ENCODE measurements at places on chromosomes 3 and 15. TPM values are rescaled to one million over a fixed set of nuclear protein-coding genes. Genes with fewer than 3 reads are reported as not detected.

- DNase-seq, result no peak
Measured at GRCh38 chr3:172679599-172679998, 31.3 kb downstream of the NCEH1 start.

CD86 gene
- polyA plus RNA-seq, result 2.3 TPM

DNA sequence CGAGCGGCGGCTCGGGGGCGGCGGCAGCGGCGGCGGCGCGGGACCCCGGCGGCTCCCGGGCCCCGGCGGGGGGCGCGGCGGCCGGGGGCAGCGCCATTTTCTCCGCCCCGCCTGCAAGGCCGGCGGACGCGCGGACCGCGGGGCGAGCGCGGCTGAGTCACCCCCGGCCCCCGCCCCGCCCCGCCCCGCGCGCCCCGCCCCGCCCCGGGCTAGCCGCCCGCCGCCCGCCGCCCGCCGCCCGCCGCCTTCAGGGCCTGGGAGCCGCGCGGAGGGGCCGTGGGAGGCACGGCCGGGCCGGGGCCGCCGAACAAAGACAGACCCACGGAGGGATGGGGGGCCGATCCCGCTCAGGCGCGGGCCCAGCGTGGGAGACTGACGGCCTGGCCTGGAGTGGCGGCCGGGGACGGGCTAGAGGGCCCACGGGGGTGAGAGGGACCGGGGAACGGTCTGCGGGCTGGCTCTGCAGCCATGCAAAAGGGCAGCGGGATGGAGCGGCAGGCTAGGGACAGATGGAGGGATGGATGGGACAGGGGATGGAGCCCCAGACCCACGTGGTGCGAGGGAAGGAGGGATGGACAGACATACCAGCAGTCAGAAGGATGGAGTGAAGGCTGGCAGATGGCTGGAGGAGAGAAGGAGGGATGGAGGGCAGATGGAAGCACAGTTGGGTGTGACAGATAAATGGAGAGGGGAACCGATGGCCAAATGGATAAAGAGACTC lies at the start of gene EIF4E3:
TSS of gene EIF4E3 (minus strand) at position 132 of the 721 bp plus-strand sequence. CDS start at position 97, 35 bp downstream.
- DNase-seq, result no peak

DNA sequence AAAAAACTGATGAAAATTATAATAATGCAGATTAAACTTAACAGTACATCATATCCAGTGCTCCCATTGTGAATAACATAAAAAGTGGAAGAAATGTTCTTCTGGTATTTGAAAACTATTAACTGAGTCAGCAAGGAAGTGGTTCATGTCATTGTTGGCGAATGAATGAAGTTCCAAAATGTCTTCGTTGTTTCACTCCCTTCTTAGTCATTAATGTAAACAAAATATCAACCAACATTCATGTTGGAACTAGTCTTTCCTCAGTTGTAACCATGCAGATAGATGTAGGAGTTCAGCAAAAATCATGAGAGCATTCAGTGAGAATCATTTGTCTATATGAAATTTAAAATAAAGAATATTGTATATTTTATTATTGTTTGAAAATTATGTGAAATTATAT lies 44.1 kb upstream of the ICE2 start:
- DNase-seq, result no peak

DNA sequence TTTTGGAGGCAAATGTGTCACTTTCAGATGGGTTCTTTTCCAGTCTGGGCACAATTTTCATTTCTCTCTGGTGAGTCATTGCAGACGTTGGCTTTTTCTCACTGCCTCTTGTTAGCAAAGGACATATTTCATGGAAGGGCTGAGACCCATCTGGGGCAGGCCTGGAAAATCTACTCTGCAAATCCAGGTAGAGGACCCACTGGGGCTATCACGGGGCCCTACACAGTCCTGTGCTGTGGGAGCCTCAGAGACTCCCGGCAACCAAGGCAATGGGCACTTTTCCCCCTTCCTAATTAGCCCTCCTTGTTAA lies 58.0 kb downstream of the HRH1 start:
- DNase-seq, result no peak

GRCh38 chr3:184724699-184725098 lies 12.8 kb upstream of the MAGEF1 start:
- DNase-seq, result no peak

- DNase-seq, result no peak
Measured at GRCh38 chr15:92092289-92093105, 239.0 kb downstream of the SLCO3A1 start.

GRCh38 chr3:149489060-149489690 lies 14.7 kb downstream of the TM4SF4 start:
- DNase-seq, result no peak

ROBO1 gene
- polyA plus RNA-seq, result 3.1 TPM

- no peak for DNase-seq
Measured at GRCh38 chr3:182083112-182083511, 371.4 kb downstream of the SOX2 start.

DNA sequence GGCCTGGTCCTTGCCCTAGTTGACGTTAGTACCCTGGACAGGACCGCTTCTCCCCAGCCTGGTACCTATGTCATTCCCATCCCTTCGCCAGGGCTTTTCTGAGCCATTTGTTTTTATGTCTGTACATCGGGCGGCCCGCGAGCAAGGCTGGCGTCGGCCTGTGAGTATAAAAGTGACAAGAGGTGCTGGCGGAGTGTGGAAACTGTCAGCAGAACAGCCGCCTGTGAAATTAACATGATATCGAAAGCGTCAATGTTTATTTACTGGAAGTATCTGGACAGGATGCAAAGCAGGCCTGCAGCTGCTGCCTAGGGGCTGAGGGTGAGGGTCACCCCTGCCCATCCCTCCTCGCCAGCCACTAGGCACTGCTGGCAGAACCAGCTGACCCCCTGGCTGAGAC lies 33.4 kb downstream of the LINGO1 start:
- DNase-seq, result no peak

GRCh38 chr3:32285891-32286290 lies 47.4 kb downstream of the CMTM8 start:
- peak; percentile 12 for DNase-seq

CPNE9 gene
- not detected for polyA plus RNA-seq

DNA sequence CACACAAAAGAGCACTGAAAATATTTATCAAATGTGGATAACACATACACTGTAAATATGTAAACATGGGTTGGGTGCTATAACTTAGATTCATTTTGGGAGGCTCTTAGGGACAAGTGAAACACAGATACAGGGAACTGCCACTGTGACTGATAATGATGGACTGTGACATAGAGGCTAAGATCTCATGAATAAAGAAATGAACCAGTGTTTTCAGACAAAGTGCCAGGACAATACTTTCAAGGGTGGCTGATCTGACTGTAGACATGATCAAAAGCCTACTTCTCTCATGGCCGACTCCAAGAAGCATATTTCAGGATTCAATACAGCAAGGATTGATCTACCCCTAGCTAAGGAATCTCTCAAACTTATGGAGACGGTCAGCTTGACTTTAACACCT lies 353.8 kb downstream of the FGF12 start:
- no peak for DNase-seq

COX17 gene
- 228 TPM for polyA plus RNA-seq

ACKR4 gene
- polyA plus RNA-seq, result 0.78 TPM

CCR9 gene
- polyA plus RNA-seq, result not detected

GRCh38 chr3:2543247-2543646 lies 444.6 kb downstream of the CNTN4 start:
- no peak for DNase-seq

- no peak for DNase-seq
Measured at GRCh38 chr15:101614761-101615160, 37.4 kb downstream of the TM2D3 start.

ANKRD34C gene
- polyA plus RNA-seq, result 0.15 TPM
